Globus pallidus (tissue), 1 donor: ENCODE measurements at places on chromosomes 11 and 22.

GRCh38 chr11:45405916-45406670 lies 120.0 kb upstream of the SYT13 start:
- no peak for DNase-seq

DNA sequence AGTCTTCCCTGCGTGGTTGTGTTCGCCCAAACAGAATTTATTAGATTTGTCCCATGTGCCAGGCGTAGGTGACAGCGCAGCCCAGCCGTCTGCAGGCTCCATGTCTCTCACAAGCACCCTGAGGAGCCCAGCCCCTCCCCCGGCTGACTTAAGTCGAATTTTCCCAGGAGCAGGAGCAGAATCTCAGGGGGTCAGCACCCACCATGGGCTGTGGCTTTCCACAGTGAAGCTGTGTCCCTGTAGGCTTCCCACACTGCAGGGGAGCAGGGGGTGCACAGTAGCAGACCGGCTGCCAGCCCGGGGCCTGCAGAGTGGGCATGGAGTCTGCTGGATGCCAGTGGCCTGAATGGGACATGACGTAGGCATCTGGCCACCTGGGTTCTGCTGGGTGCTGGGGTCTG lies 16.0 kb downstream of the PARVG start:
- no peak for DNase-seq

DNA sequence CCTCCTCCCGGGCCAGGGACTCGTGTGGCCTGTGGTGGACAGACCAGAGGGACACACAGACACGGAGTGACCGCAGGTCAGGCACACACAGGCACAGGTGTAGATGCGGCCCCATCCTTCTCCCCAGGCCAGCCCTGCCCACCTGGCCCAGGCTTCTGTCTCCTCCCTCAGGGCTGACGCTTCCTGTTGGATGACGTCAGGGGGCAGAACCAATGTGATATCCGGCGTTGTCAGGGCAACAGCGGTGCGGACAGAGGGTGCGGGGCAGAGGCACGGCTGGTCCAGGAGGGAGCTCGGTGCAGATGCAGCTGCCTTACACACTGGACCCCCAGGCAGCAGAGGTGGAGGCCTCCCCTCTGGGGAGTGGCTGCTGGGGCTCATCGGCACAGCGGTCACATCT lies 2.9 kb upstream of the TUBGCP6 start:
- no peak for DNase-seq

- no peak for DNase-seq
Measured at GRCh38 chr11:17387811-17388210, 648 bp downstream of the KCNJ11 start.

DNA sequence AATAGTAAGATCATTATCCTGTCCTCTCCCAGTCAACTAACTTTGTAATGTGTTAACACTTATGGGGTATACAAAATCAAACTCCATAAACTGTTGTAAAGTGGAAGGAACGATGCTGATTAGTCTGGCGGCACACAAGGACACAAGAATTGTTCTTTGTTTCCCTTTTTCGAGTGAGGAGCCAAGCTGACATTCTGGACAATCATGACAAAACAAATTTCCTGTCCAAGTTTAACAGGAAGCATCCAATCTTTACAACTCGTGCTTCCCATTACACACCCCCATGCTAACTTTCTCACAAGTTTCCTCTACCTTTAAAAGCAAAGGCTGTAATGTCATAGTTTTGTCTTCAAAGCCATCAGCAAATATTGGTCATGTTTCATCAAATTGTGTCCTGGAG lies 20.4 kb upstream of the LDLRAD3 start:
- peak; percentile 69 for DNase-seq

DNA sequence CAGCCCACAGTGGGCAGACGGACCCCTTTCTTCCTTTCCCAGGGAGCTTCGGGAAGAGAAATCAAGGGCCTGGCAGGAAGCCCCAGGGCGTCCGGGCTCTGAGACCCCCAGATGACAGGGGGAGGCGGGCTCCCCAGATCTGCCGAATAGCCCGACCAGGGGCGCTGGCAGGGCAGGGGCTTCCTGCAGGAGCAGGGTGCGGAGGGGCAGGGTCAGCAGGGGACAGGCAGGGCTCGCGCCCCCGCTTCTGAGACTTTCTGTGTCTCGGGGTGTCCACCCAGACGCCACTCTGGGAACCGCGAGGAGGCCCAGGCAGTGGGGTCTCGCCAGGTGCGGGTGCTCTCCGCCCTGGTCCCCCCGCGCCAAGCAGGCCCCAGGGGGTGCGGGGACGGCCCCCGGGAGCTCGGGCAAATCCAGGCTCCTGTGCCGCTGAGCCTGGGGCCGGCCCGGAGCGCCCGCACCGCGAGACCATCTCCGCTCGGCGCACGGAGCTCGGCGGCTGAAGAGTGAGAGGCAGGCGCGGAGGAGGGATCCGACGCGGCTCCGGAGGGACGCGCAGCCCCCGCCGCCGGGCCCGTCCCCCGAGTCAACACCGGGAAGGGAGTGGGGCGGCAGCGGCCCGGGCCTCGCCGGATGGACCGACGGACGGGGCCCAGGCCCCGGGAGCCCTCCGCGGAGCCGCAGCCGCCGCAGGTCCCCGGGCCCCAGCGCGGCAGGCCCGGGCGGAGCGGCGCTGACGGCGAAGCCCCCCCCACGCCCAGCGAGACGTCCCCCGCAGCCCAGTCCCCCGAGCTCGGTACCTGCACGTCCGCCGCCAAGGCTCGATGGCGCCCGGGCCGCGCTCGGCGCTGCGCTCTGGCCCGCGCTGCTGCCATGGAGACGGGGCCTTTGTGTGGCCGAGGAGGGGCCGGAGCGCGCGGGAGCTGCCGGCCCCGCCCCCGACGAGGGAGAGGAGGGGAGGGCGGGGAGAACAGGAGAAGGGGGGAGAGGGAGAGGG lies at the start of gene PLXNB2:
PLXNB2 (minus strand) TSS at position 894 of the 997 bp plus-strand sequence. CDS start 17,062 bp downstream, outside the sequence.
- peak; percentile 87 for DNase-seq

- DNase-seq: no peak
Measured at GRCh38 chr11:71062199-71062598, 190.2 kb downstream of the SHANK2 start.

GRCh38 chr22:47919001-47919441 lies 1156.6 kb downstream of the TBC1D22A start:
- DNase-seq: peak; percentile 15

DNA sequence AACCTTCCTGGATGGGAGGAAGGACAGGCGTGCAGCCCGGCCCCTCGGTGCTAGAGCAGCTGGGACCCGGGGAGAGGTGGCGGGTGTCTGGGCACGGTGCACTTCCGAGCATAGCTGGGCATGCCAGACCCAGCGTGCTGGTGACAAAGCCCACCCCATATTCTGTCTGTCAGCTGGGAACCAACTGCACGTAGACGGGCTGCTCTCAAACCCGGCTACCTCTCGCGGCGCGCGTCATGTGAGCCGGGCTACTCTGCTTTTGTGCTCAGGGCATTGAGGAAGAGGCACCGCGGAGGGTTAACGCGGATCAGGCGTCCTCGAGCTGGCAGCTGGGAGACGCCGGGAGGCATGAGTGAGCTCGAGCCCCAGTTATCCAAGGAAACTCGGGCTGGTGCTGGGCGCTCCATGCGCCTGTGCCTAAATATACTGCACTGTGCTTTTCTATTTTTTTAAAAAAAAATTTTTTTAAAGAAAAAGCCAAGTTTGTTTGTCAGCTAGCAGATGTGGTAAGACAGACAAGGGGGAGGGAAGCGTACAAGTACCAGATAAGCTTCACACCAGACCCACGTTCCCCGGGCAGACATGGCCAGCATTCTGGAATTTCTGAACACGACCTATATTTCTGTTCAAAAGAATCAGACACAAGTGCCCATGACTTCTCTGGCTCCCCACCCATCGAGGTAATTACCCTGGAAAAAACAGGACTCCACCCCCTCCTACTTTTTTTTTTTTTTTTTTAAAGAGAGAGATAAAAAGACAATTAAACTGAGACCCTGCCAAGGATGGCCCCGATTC lies 425.6 kb downstream of the SHANK2 start:
- peak; percentile 51 for DNase-seq

GRCh38 chr22:46043339-46043738 lies 66.4 kb upstream of the WNT7B start:
- DNase-seq: peak; percentile 49

- peak; percentile 38 for DNase-seq
Measured at GRCh38 chr22:21014726-21015465, at the start of gene P2RX6. Gene P2RX6 (plus strand): TSS chr22:21015165. CDS start chr22:21015175, 10 bp downstream.

- no peak for DNase-seq
Measured at GRCh38 chr22:26320447-26320846, 108.6 kb upstream of the ASPHD2 start.

DNA sequence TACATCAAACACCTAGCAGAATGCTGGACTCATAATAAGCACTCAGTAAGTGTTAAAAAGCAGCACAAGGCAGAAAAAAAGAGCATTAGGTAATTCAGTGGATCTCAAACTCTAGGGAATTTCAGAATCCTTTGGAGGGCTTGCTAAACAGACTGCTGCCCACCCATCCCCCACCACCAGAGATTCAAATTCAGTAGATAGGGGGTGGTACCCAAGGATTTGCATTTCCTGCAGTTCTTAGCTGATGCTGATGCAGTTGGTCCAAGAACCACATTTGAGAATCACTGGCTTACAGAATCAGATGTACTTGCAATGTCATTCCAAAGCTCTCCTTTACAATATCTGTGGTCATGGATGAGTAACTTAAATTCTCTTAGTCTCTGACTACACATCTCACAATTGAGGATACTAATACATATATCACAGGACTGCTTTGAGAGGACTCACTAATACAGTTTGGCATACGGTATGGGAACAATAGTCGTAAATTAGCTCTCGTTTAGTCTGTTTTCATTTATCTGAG lies 664.5 kb downstream of the KCNA4 start:
- no peak for DNase-seq

DNA sequence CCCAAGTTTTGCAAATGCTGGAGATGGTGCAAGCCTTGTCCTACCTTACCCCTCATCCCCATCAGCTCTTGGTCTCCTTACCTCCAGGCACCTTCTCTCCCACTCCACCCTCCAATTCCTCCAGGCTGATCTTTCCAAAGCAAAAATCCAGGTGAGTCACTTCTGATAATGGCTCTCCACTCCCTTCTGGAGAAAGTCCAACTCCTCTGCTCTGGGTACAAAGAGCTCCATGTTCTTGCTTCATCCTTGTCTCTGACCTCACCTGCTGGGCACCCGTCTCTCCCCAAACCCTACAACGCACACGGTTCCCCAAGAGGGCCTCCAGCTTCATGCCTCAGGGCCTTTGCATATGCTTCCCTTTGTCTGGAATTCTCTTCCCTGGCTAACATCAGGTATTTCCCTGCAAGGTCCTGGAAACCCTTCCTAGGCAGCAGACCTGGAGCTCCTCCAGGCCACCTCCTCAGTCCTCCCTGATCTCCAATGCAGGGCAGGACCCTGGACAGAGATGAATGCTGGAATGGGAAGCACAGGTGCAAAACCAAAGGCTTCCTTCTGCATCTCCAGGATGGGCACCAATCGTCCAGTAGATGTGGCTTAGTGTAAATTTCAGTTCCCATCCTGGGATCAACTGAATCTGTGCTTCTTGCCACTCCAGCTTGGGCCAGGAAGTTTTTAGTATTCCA lies 22.7 kb downstream of the IFT27 start:
- DNase-seq: no peak

GRCh38 chr11:61785837-61786402 lies 6.5 kb downstream of the TMEM258 start:
- no peak for DNase-seq

DNA sequence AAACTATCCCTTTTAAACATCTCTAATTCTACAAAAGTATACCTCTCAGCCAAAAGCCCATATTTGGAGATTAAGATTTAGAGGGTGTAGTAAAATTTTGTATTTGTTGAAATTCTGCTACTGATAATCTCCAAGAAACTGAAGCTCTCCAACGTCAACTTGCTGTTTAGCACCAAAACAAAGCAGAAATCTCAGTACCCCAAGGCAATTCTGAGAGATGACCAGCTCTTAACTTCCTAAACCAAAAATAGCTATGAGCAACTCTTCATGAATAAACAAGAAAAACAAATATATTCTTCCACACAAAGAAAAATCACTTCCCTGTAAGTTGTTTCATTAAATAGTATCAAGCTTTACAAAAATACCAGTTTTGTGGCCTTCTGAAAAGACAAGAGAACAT lies 13.3 kb downstream of the RRAS2 start:
- DNase-seq: no peak

DNA sequence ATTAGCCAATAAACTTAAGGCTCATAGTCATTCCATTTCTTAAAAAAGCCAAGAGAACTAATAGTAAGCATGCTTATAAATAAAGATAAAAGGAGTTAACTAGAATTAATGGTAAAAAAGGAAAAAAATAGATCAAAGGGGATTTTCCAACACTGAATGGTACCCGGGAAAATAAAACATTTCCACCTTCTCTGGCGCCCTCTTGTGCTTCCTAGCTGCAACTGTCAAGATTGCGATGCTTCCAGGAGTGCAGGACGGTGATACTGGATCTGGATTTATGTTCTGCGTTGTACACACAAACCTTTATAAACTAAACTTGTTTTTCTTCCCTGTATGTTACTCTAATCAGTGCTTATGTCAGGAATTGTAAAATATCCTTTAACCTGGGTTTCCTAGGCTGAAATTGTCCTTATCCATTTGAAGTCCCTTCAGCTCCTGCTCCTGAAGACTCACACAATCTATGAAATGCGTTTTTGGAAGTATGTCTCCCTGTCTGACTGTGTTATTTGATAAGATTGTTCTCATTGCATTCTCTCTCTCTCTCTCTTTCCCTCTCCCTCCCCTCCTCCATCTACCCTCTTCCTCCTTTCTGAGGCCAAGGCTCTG lies 9.6 kb upstream of the HTATIP2 start:
- no peak for DNase-seq
